ENCODE measurements at places on chromosomes 3 and 15.

GRCh38 chr3:175149675-175150074, 290.5 kb downstream of the NAALADL2 start:
- DNase-seq: no peak
- no peaks in the 10 kb centered on the region for H3K27me3 ChIP-seq
- no peaks in the 10 kb centered on the region for H3K36me3 ChIP-seq
- no peak overlapping the region for H3K4me3 ChIP-seq

DNA sequence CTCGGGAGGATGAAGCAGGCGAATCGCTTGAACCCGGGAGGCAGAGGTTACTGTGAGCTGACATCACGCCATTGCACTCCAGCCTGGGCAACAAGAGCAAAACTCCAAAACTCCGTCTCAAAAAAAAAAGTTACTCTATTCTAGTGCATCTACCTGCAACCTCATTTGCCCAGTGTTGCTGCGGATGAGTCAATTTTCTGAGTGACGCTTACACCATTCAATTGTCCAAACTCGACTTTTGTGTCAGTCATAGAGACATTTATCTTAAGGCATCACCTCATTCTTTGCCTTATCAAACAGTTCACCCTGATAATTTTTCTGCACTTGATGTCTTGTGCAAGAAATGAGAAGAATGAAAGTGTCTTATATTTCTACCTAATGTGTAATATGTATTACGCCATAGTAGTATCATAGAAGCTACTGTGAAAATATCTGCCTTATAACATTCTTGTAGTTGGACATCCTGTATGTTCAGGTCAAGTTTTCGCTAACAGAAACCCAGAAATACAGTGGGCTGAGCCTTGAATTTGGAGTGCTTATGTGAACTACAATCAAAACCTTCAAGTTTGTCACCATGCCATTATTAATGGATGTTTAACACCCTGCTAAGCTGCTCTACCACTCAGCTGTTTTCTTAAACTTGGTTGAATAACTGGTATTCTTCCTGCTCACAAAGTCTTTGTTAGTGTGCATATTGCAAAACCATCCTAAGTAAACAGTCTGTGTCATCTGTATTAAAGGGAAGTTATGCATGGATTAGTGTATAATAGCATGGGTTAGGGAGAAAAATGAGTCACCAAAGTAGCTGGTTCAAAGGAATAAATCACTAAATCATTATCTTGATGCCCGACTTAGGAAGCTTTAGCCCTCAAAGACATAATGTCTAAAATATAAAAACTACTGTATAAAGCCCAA, 531.0 kb upstream of the NR2F2 start:
- H3K4me3 ChIP-seq: no peak overlapping the region
- peaks cover 3% of the 10 kb centered on the region for H3K27me3 ChIP-seq
- H3K4me1 ChIP-seq: peaks cover 24% of the 10 kb centered on the region
- no peak overlapping the region for H3K27ac ChIP-seq

GRCh38 chr3:17481116-17481515, 261.3 kb downstream of the TBC1D5 start:
- no peaks in the 10 kb centered on the region for H3K27me3 ChIP-seq
- H3K36me3 ChIP-seq: no peaks in the 10 kb centered on the region
- no peak overlapping the region for H3K27ac ChIP-seq
- no peak for DNase-seq
- H3K4me3 ChIP-seq: no peak overlapping the region

GRCh38 chr15:60643555-60643954, 164.6 kb upstream of the ICE2 start:
- no peaks in the 10 kb centered on the region for H3K27me3 ChIP-seq
- peaks cover 19% of the 10 kb centered on the region for H3K4me1 ChIP-seq
- no peak overlapping the region for H3K4me3 ChIP-seq

DNA sequence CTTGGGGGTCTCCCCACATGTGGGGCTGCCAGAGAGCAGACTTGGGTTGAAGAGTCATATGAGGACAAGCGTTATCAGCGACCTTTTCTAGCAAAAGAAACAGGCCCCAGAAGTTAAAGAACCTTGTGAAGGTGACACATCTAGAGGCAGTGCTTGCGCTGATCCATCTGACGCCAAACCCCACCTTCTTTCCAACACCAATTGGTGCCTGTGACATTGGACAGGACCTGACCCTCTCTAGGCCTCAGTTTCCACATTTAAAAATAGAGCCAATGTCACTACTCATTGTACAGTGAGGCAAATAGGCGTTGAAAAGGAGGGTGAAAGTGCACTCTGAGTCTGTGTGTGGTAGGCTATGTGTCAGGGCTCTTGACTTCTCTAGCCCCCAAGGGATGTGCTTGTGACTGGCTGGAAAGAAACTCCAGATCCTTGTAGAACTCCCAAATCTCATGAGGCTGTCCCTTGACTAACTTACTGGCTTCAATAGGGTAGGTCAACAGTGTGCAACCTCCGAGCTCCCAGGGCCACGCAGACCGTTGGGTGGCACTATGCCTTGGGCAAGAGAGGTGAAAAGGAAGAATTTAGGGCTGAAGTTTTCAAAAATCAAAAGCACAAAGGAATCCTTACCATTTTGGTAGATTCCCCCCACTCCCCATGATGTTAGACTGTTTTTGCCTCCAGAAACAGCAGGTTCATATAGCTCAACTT, 666 bp upstream of the FAM219B start:
- H3K4me1 ChIP-seq: peaks cover 44% of the 10 kb centered on the region
- peak overlapping the region; percentile 96 for H3K4me3 ChIP-seq
- no peak for DNase-seq

DNA sequence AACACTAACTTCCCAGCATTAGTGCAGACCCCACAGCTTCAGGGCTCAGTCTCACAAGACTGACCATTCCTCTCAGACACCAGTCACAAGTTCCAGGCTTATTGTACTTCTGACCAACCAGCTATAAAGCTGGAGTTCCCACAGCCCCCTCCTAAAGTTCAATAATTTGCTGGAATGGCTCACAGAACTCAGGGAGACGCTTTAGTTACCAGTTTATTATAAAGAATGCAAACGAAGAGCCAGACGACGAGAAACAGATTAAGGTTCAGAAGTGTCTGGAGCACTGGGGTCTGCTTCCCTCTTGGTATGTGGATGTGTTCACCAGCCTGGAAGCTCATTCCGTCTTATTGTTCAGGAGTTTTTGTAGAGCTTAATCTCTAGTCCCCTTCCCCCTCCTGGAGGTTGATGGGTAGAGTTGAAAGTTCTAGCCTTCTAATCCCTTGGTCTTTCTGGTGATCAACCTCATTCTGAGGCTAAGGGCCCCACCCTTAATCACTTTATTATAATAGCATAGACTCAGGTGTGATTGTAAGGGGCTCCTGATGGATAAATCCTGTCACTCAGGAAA, 4.8 kb upstream of the CSRNP1 start:
- no peak overlapping the region for H3K4me3 ChIP-seq
- no peak overlapping the region for H3K27ac ChIP-seq
- DNase-seq: no peak

Measured in esophagus squamous epithelium (tissue), 5 donors.